GM12864 (cell line): ENCODE measurements at places on chromosomes 7 and 10.

- DNase-seq = no peak
These were observed 51.6 kb upstream of the ARL4A start for GRCh38 chr7:12635830-12636229.

GRCh38 chr7:22189230-22189629, 167.7 kb downstream of the RAPGEF5 start:
- DNase-seq = no peak

DNA sequence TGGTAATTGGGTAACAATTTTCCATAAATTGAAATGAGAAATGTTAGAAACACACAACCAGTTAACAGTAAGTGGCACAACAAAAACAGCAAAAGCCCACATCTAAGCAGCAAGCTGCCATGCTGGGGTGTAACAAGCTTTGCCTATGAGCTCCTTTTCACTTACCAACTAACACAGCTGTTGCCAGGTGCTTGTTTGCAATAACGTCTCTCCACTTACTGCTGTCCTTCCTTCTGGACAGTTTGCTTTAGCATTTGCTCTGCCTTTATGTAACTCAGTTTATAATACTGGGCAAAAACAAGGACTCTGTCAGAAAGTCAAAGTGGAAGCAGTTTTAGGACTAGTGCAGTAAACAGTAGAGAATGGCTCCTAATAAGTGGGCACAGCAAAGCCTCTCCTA, 740.9 kb downstream of the POM121L12 start:
- no peak for DNase-seq

- DNase-seq = no peak
These were observed 1.1 kb downstream of the FKBP9 start for GRCh38 chr7:32958046-32959025.

DNA sequence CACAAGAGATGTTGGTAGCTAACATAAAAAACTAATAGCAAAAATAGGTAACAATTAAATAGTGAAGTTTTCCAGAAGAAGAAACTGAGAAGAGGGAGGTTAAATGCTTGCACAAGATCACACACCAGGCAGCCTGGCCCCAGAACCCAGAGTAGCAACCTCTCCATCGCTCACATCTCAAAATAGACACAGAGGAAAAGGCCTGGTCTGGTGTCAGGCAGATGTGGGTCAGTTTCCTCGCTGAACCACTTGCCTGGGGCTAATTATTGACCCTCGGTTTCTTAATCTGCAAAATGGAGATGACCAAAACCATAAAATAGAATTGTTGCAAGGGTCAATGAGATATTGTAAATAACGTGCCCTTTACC, 44.5 kb upstream of the STK17A start:
- DNase-seq = no peak

GRCh38 chr10:62903828-62904227, 87.7 kb upstream of the EGR2 start:
- no peak for DNase-seq

- DNase-seq = no peak
These were observed 81.4 kb downstream of the NRBF2 start for GRCh38 chr10:63214571-63214970.

GRCh38 chr7:144982133-144982532, 146.3 kb upstream of the TPK1 start:
- DNase-seq = no peak

DNA sequence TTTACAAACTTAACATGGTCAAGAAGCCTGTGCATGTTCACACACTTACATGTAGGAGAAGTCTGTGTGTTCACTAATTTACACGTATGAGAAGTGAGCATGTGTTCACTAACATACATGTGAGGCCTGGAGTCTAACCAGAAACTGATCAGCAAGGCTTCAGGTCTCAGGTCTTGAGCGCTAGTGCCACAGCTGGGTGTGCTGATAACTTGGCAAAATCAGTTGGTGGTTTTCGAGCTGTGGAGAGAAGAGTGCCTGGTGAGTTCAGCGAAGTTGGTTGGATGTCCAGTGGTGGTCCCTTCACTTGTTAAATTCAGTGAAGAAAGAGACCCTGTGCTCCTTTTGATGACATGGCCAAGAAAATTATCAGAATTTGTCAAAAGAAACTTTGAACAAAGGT, 98.7 kb downstream of the CELF2 start:
- DNase-seq = no peak

- no peak for DNase-seq
These were observed 259.5 kb upstream of the LRRN3 start for GRCh38 chr7:110831419-110831818.

DNA sequence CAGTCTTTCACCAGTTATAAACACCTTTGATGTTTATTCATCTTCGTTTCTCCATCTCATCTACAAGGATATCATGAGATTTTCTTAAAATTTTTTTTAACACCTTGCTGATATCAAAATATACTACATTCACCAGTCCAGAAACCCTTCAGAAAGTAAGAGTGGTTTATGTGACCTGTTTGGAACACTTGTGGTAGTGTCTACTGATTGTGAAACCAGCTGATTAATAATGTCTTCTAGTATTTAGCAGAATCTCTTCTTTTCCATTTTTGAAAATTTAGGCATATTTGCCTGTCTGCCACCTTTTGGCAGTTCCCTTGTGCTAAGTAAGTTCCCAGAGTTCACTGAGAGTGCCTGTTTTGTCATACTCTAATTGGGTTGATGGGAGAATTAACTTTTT, 18.5 kb downstream of the DLD start:
- DNase-seq = no peak

- no peak for DNase-seq
These were observed 13.4 kb downstream of the SLC13A4 start for GRCh38 chr7:135714534-135715009.

DNA sequence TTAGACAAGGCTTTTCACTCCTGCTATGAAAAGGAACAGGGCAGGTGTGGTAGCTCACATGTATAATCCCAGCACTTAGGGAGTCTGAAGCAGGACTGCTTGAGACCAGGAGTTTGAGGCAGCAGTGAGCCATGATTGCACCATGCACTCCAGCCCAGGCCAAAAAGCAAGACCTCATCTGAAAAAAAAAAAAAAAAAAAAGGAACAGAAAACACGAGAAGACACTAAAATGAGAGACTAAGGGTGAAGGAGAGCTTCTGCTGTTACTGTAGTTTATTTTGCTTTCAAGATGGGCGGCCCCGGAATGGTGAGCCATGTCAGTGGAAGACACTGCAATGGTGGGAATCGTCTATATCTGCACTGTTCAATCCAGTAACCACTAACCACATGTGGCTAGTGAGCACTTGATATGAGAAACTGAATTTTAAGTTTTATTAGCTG, 9.9 kb downstream of the PIP4K2A start:
- no peak for DNase-seq

DNA sequence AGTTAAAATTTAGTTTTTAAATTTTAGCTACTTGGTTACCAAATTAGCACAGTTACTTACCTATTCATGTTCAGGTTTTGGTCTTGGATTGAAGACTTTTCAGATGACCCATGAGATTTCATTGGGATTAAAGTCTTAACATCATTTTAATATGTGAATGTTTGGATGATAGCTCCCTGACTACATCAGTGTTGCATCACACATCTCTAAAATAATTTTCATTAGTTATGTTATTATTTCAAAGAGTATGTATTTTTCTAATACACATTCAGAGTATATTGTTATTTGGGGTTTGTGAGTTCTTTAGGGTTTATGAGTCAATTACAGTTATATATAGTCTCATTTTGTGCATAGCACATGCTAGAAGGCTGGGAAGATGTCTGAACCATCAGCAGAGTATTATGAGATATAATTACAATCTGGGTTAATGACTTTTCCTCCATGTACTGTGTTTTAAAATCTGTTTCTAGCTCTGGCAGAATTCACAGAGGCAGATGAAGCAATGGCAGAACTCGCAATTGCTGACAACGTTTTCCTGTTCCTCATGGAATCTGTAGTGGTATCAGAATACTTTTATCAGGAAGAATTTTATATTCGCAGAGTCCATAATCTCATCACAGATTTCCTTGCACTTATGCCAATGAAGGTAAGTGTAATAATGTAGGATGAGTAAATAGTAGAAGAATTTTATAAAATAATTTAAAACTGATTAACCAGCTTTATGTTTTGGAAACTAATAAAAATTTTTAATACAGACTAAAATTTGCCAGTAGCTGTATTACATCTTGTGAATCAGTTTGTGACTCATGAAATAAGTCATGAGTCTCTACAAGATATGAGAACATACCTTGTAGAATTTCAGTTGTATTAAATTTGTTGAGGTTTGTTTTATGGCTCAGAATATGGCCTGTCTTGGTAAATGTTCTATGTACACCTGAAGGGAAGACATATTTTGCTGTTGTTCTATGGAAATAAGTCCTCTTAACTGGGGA, 26.9 kb downstream of the NUP205 start:
- DNase-seq = no peak

GRCh38 chr7:23235813-23236221, 10.8 kb upstream of the GPNMB start:
- no peak for DNase-seq

GRCh38 chr7:105055084-105055483, 41.1 kb downstream of the KMT2E start:
- no peak for DNase-seq

- no peak for DNase-seq
These were observed 982.2 kb downstream of the REEP3 start for GRCh38 chr10:64503429-64503828.

GRCh38 chr7:44163591-44163990, 22.5 kb upstream of the MYL7 start:
- no peak for DNase-seq

DNA sequence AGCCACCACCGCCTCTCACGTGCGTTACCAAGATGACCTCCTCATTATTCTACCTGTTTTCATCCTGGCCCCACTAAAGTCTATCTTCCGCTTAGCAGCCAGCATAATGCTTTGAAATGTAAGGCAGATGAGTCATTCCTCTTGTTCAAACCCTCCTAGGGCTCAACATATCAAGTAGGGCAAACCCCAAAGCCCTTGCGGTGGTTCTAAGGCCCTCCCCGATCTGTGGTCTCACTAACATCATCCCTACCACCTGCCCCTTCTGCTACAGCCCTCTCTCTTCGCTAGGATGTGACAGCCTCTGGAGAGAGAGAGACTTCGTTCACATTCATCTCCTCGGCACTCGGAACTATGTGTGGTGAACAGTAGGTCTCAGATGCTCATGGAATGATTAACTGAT, 94.8 kb downstream of the SVIL start:
- DNase-seq = no peak

- no peak for DNase-seq
These were observed 184.3 kb downstream of the NEBL start for GRCh38 chr10:20712774-20713173.

DNA sequence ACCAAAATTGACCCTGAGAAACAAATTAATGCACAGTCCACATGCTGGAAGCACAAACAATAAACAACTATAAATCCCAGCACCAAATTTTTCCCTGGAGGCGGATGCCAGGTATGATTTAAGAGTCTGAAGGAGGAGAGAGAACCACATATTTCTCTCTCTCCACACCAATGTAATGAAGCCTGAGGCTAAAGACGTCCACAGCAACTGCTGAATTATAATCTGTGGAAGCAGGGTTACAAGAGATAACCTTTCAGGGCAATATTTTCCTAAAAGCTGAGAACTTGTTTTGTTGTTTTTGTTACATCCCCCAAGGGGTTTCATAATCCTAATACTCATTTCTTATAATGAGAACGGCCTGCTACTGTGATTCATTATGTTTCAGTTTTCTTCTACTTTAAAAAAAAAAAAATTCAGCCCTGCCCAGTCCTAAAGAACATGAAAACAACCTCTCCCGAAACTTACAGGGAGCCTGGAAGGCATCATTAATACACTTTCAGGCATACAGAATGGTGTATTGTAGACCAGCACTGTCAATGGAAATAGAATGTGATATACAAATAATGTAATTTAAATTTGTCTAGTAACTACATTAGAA, 48.5 kb upstream of the ABLIM1 start:
- DNase-seq = no peak

DNA sequence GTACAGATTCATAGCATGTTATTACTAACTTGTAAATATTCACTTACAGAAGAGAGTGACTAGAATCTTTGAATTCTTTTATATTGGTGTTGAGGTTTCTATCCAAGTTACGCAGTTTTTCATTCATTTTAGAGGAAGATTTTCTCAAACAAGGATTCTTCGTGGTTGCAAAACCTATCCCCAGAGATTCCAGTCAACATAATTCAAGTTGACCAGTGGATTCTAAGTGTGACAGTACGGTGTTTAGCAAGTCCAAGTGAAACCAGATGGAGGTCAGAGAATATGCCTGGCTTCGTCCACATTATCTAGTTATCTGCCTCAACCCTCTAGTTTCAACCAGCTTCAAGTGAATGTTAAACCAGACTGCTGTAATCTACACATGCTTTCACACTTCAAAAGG, 131.9 kb downstream of the SDK1 start:
- no peak for DNase-seq

GRCh38 chr10:30529373-30529998, 95.5 kb downstream of the MAP3K8 start:
- DNase-seq = peak; percentile 69

GRCh38 chr7:158651968-158652565, 52.5 kb downstream of the NCAPG2 start:
- DNase-seq = no peak

DNA sequence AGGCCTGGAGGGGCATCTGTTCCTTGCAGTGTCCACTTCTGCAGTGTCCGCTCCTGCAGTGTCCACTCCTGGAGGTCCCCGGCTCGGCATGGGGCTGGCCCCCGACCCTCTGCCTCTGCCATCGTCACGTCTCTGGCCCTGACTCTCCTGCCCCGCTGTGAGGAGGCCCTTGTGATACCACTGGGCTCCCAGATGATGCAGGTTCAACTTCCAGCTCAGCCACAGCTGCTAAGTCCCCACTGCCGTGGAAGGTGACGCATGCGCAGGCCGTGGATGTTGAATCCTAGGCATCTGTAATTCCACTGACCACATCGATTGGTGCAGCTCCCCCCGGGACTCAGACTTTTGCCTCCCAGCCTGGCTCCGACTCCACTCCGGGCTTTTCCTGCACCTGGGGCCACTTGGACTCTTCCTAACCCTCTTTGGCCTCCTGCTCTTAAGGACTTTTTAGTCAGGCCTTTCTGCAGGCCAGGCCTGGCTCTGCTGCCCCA, 95.1 kb downstream of the GLRX3 start:
- DNase-seq = no peak

DNA sequence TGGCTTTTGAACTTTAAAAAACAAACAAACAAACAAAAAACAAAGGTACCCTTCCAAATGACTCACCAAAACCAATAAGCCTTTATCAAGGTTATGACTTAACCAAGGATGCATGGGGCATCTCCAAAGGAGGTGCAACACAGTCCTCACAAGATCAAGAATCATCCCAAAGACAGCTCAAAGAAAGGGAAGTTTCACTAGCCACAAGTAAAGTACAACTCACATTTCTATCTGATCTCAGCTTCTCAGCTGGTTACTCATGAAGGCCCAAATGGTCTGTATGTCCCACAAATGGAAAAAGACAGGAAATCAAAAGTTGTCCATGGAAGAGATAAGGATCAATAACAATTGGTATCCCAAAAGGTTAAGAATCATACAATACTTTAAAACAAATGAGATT, 6.0 kb upstream of the MKLN1 start:
- DNase-seq = no peak

GRCh38 chr10:88027570-88027969, 164.1 kb downstream of the PTEN start:
- peak; percentile 33 for DNase-seq
